ENCODE measurements at places on chromosomes 5 and 9.

DNA sequence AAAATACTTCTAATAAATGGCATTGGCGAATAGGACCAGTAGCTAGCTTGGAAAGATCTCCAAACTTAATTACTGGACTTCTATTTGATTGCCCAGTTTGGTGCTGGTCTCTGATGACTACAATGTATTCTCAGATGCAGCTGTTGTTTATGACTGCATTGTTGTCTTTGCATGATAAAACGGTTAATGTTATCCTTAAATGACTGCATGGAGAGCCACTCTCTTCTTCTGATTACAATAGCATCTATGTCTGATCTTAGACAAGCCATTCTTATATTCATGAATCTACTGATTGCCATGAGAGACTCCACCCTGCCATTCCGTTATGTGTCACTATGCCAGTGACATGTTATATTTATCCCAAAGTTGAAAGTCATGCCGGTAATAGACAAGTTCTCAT is 42.9 kb upstream of the ERBIN start:
- DNase-seq, result no peak

GRCh38 chr9:34744295-34745221 is 34.6 kb upstream of the CCL21 start:
- DNase-seq, result no peak

GRCh38 chr5:151223447-151224264 is at the start of gene CCDC69:
Gene CCDC69, minus strand, starts transcription at chr5:151224092. Its CDS starts 122 bp downstream, at chr5:151223970.
- peak; percentile 63 for DNase-seq

DNA sequence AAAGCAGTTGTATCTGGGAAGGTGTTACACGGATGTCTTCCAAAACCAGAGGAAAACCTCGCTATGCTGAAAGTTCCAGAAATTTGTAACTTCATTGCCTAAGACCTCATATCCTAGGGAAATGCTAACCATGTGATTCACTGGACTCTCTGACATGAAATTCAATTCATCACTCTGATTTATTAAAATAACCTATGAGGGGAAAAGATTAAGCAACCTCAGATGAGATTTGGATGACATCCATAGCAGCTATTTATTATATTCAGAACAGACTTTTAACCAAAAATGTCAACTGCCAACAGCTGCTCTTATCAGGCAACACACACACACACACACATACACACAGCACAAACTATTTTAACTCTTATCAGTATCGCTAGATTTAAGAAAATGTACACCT is 1006.4 kb upstream of the CTNND2 start:
- no peak for DNase-seq

DNA sequence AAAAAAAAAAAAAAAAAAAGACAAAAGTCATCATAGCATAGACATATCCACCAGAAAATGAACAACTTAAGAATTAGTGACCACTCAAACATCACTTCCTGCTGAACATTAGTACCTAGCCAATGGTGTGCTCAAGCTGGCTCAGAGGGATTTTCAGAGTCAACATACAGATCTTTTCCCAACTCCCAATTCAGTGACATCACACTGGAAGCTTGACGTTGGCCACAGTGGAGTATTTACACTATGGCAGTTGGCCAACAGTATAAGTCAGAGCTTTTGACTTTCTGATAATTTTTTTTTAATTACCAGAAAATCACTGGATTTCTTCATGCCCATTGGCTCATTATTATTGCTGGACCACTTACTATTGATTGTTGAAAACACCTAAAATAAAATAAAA is 383.5 kb downstream of the ARHGEF28 start:
- DNase-seq, result no peak

DNA sequence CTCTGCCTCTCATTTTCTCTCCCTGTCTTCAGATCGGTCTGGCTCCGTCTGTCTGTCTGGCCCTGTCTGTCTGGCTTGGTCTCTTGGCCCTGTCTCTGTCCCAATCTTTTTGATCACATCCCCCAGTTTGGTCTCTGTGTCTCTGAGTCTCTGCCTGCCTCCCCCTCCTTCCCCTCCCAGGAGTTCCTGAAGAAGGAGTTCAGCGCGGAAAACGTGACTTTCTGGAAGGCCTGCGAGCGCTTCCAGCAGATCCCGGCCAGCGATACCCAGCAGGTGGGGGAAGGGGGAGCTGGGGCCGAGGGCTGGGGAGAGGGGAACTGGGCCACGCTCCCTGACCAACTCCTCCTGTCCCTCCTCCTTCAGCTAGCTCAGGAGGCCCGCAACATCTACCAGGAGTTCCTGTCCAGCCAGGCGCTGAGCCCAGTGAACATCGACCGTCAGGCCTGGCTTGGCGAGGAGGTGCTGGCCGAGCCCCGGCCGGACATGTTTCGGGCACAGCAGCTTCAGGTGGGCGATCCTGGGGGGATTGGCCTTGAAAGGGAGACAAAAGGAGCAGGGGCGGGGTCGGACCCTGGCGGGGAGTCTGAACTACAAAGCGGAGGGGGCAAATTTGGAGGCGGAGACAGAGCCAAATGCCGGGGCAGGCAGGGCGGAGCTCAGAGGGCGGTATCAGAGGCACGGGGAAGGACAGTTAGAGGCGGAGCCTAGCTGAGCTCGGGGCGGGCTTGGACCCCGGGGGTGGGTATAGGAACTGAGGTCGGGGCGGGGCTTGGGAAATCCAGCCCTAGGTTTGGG is 9.0 kb downstream of the RGS14 start:
- DNase-seq, result no peak

- DNase-seq, result no peak
Observed at GRCh38 chr5:177437623-177438022, 9.0 kb upstream of the PRR7 start.

GRCh38 chr9:71791875-71792274 is 23.6 kb upstream of the CEMIP2 start:
- DNase-seq, result no peak

- no peak for DNase-seq
Observed at GRCh38 chr9:115264313-115264712, 146.4 kb upstream of the TNC start.

DNA sequence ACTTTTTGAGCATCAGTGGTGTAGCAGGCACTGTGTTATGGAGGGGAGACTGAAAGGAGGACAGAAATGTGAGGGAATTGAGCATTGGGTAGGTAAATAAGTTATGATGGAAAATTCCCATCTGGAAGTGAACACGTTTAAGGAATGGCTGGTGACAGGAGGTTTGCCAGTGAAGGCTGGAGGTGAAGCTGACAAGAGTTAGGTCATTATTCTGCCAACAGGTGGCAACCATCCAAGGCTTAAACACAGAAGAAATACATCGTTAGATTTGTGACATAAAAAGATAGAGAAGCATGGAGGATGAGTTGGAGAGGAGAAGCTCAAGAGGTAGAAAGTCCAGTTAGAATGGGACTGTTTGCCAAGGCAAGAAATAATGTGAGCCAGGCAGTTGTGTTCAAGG is 455.3 kb upstream of the SGCD start:
- no peak for DNase-seq

DNA sequence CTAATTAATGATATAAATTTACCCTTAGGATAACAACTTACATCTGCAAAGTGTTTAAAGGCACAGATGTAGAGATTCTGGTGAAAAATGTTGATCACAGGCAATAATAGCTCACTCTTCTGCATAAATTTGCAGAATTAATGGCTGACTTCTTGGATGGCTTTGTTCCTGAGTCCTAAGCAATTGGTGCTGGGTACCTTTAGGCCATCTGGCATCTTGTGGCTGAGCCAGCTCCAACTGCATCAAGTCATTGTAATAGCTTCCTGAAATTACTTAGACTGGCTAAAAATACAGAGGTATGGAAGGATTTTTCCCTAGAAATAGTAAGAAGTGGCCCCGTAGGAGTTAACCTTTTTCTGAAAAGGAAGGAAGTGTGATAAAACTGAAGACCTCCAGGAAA is 118.3 kb upstream of the MINAR2 start:
- DNase-seq, result no peak

GRCh38 chr5:132046880-132047299 is 13.6 kb upstream of the IL3 start:
- peak; percentile 2 for DNase-seq

- DNase-seq, result no peak
Observed at GRCh38 chr9:69689991-69690538, 17.9 kb upstream of the APBA1 start.

GRCh38 chr9:110850401-110851135 is 182.0 kb downstream of the MUSK start:
- DNase-seq, result no peak

GRCh38 chr5:119405419-119405818 is 46.9 kb upstream of the HSD17B4 start:
- no peak for DNase-seq

DNA sequence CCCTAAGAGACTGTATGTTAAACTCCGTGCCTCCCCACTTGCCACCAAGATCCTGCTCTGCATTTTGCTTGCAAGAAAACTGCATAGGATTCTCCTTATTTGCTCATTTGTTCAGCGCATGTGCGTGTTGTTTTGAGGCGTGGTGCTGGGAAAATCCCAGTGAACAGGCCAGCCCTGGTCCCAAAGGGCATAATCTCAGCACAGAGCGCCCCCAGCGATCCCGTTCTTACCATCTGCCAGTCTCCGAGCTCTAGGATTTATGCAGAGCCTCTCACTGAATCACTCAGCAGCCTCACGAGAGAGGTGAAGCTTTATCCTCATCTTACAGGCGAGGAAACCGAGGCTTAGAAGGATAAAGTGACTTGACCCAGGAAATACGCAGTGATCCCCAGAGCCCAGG is 11.5 kb downstream of the PRRX2 start:
- no peak for DNase-seq

GRCh38 chr9:27565696-27566095 is 7.6 kb downstream of the C9orf72 start:
- no peak for DNase-seq

DNA sequence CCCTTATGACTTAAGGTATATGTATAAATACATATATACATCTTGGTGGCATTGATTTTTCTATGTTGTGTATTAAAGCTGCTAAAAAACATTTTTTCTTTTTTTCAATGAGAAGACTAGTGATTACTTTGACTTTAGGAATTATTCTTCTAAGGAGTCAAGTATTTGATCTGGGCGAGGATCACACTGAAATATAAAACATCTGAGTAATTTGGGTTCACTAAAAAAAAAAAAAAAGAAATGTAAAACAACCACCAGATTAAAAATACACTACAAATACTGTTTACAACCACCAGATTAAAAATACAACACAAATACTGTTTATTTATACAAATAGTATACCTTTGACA is 9.0 kb downstream of the UBAP1 start:
- DNase-seq, result no peak

GRCh38 chr9:107109324-107109723 is 173.8 kb upstream of the RAD23B start:
- DNase-seq, result no peak

- no peak for DNase-seq
Observed at GRCh38 chr9:13719446-13719845, 440.0 kb upstream of the MPDZ start.

DNA sequence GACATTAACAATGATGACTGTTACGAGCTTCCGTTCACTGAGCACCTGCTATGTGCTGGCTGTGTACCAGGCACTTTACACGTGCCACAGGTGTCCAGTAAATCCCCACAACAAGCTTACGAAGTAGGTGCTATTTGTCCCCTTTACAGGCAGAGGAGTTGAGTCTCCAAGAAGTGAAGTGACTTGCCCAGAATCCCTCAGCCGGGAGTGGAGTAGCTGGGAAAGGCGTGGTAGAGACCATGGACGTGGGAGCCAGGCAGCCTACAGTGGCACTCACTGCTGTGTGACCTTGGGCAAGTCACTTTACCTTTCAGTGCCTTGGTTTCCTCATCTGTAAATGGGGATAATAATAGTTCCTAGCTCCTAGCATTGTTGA is 669 bp upstream of the AMBP start:
- DNase-seq, result no peak

DNA sequence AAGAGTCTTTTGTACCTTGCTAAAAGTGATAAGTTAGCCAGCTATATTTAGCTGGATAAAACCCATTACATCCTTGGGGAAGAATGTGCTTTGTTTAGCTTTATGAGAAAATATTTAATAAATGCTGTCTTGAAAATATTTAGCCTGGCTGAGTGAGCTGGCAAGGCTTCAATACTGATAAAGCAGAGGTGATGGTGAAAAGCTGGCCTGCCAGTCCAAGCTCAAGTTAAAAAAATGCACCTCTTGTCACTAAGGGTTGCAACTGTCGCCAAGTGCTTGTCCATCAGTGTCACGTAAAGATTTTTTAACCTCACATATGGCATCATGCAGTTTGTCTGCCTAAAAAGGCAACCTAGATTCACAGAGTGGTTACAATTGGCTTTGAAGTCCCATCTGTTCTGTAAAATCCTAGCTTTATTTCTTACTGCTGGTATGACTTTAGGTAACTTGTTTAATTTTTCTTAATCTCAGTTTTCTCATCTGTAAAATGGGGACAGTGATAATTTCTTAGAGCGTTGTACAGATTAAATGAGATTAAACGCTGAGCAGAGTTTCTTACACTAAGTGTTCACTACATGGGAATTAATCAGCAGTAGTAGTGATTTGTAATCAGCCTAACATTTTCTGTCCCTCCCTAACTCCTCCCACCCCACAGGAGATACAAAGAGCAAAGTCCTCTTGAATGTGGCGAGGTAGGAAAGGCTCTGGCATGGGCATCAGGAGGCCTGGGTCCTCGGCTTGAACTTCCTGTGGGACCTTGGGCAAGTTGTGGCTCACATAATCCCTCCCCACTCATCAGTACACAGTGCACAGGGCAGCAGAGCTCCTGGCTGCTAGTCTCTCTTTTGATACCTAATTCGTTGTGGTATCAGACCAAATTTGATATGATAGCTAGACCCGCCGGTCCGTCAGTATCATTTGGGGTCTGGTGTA is 48.7 kb downstream of the PIK3R1 start:
- no peak for DNase-seq

- DNase-seq, result peak; percentile 33
Observed at GRCh38 chr5:6713274-6714225, at the start of gene TENT4A. Gene TENT4A, plus strand, starts transcription at chr5:6713432. Its CDS starts 552 bp downstream, at chr5:6713984.

GRCh38 chr9:137273611-137274320 is 3.8 kb upstream of the TOR4A start:
- DNase-seq, result no peak

DNA sequence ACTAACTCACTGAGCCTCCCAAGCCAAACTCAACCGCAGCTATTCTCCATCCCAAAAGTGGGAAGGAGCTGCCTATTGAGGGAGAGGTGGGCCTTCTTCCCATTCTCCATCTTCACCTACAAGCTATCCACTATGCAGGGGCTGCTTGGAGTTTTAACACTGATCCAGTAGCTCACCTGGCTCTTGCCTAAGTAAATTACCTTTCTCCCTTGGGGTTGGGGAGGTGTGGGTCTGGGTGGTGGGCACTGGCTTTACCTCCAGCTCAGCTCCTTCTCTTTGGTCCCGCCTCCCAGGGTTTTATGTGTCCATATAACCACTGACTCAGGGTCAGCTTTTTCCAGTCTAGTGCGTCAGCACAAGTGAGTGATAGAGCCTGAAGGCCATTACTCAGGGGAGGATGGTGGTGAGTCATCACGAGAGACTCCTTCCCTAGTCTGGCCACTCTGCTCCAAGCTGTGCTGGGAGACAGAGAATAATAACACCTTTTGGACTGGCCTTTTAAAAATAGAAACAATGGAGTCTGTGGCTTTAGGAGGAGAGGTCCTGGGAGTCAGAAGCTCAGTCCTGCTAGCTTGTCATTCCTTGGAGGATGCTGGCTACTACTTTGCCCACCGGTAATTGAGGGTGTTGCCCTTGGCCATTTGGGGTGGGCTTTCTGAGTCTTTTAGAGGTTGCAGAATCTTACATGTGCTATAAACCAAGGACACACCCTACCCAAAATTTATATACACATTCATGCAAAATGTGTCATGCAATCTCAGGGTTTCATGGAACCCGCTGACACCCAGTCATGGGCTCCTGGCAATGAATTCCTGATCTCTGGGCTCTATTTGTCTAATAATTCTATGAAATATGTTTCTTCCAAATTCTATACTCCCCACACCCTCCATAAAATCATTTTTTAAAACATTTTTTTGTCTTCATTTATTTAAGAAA is 35.6 kb upstream of the ATP6V1G1 start:
- no peak for DNase-seq
